ENCODE measurements at places on chromosomes 4 and X.

- no peak overlapping the region for H3K27ac ChIP-seq
- H3K27me3 ChIP-seq, result no peaks in the 10 kb centered on the region
- H3K4me1 ChIP-seq, result no peaks in the 10 kb centered on the region
- no peaks in the 10 kb centered on the region for H3K36me3 ChIP-seq
- H3K4me3 ChIP-seq, result no peak overlapping the region
Measured at GRCh38 chr4:117249333-117249732, 164.0 kb upstream of the TRAM1L1 start.

DNA sequence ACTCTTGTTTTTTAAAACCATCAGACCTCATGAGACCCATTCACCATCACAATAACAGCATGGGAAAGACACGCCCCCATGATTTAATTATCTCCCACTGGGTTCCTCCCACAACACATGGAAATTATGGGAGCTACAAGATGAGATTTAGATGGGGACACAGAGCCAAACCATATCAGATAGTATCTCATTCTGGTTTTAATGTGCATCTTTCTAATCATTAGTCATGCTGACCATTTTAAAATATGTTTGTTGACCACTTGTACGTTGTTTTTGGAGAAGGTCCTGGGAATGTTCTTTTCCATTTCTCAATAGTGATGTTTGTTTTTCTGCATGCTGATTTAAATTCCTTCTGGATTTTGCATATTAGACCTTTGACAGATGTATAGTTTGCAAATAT lies 119.0 kb downstream of the RTL3 start:
- no peaks in the 10 kb centered on the region for H3K27me3 ChIP-seq
- no peaks in the 10 kb centered on the region for H3K36me3 ChIP-seq
- no peak for DNase-seq

DNA sequence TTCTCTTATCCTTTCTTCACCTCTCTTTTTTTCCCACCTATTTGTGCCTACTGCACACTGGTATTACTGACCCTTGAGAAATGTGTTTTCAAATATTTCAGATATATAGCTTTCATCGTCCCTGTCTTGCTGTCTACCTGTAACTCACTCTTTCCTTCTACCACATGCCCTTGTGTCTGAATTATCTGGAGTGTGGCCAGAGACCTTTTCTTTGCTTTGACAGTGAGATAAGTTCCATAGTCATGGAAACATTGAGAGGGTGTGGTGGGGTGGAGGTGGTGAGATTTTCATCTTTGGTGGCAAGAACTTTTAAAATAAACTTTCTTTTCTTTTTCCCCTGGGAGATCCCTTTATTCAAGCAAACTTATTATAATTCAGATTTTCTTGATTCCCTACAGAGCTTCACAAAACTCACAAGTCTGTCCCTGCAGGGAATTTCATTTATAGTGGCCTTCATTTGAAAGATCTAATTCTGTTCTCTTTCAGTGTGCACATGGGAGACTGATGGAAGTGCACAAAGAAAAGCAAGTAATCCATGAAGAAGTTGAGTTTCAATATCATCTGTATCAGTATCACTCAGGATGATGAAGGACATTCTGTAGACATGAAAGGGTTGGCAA lies 95.7 kb downstream of the SH2D1A start:
- no peaks in the 10 kb centered on the region for H3K27me3 ChIP-seq
- H3K27ac ChIP-seq, result no peak overlapping the region
- no peak for DNase-seq
- H3K36me3 ChIP-seq, result no peaks in the 10 kb centered on the region
- H3K4me1 ChIP-seq, result no peaks in the 10 kb centered on the region

DNA sequence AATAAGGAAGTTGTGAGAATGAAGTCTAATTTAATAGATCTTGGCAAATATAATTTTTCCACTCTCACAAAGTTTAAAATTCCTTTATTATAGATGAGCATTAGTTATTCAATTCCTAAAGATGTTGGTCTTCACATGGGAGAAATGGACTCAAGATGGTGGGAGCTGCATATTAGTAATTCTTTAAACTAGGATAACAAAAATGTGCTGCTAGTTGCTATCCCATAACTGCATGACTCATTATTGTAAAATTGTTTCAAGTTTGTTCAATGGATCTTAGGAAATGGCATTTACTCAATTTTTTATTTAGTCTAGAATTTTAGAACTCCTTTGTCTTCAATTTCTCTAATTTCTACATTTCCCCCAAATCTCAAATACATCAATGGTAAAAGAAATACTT lies 155.8 kb downstream of the ATP10D start:
- no peak for DNase-seq
- no peaks in the 10 kb centered on the region for H3K4me1 ChIP-seq
- H3K27me3 ChIP-seq, result no peaks in the 10 kb centered on the region
- H3K4me3 ChIP-seq, result no peak overlapping the region
- H3K27ac ChIP-seq, result no peak overlapping the region

GRCh38 chr4:3868211-3869173 lies 102.3 kb downstream of the ADRA2C start:
- H3K4me3 ChIP-seq, result no peak overlapping the region
- no peak overlapping the region for H3K27ac ChIP-seq
- peaks cover 8% of the 10 kb centered on the region for H3K4me1 ChIP-seq
- H3K36me3 ChIP-seq, result no peaks in the 10 kb centered on the region
- H3K27me3 ChIP-seq, result peaks cover 99% of the 10 kb centered on the region

DNA sequence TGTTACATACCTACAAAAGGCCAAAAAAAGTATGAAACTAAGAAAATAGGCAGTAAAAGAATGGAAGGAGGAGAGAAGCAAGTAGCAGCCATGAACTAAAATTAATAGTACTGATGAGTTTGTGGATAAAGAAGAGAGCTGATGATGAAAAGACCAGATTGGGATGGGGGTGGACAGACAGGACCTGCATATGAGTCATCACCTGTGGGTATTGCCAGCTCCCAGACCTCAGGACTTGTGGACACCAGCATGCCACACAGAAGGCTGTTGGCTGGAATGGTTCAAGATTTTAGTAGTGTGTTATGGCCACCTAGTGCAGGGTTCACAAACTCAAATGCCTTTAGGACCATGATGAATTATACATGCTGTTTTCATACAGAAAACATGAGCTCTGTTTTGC lies 58.9 kb downstream of the ARX start:
- H3K36me3 ChIP-seq, result no peaks in the 10 kb centered on the region
- no peak overlapping the region for H3K4me3 ChIP-seq
- no peak for DNase-seq
- H3K27me3 ChIP-seq, result no peaks in the 10 kb centered on the region
- H3K4me1 ChIP-seq, result no peaks in the 10 kb centered on the region

Measured in left ventricle myocardium inferior (tissue), 1 donor.